ENCODE measurements at places on chromosomes 1 and 21.

DNA sequence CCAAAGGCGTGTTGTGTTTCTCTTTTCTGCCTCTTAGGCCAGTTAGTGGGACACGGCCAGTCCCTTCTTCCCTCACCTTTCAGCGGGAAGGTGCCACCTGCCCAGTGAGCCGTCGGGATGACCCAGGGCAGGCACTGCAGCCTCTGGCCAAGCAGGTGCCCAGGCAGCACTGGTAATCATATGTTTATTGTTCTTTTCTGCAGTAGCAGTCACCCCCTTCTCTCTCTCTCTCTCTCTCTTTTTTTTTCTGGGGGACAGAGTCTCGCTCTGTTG, 38.2 kb downstream of the CRYAA start:
- no peak for DNase-seq

- no peak for DNase-seq
These were observed 6.4 kb downstream of the FOXD2 start for GRCh38 chr1:47444297-47444561.

DNA sequence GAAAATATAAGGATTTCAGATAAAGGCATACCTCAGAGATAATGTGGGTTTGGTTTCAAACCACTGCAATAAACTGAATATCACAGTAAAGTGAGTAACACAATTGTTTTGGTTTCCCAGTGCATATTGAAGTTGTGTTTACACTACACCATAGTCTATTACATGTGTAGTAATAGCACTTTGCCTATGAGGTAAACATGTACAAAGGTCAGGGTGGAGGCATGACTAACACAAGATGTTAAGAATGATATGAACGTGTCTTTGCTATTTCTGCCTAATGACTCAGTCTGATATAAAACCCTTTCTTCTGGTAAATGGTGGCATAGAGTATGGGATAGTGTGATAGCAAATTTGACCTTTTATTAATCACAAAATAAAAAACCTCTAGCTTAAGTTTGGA, 621.5 kb upstream of the ADGRL2 start:
- no peak for DNase-seq

GRCh38 chr1:44049839-44050238, 18.6 kb upstream of the SLC6A9 start:
- no peak for DNase-seq

- DNase-seq: no peak
These were observed 541.1 kb upstream of the CAMK1G start for GRCh38 chr1:209042413-209042812.

DNA sequence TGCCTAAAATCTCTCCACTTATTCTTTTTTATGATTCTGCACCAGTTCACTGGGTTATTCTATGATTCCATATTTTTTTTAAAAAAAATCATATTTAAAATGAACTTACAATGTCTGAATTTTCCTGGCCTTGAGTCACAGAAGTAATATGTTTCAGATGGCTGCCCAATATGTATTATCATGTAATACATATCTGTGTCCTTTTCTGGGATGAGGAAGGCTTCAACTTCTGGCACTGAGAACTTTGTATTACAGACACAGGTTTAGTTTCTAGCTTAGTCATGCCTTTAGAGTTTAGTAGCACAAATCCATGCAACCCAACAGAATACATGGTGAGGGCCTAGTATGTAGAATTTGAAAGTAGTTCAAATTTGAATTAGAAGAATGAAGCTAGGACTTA, 7.8 kb upstream of the HSD17B7 start:
- no peak for DNase-seq

- no peak for DNase-seq
These were observed 130.7 kb upstream of the BACE2 start for GRCh38 chr21:41037212-41037611.

GRCh38 chr1:109834951-109835350, 71.2 kb upstream of the EPS8L3 start:
- DNase-seq: no peak

DNA sequence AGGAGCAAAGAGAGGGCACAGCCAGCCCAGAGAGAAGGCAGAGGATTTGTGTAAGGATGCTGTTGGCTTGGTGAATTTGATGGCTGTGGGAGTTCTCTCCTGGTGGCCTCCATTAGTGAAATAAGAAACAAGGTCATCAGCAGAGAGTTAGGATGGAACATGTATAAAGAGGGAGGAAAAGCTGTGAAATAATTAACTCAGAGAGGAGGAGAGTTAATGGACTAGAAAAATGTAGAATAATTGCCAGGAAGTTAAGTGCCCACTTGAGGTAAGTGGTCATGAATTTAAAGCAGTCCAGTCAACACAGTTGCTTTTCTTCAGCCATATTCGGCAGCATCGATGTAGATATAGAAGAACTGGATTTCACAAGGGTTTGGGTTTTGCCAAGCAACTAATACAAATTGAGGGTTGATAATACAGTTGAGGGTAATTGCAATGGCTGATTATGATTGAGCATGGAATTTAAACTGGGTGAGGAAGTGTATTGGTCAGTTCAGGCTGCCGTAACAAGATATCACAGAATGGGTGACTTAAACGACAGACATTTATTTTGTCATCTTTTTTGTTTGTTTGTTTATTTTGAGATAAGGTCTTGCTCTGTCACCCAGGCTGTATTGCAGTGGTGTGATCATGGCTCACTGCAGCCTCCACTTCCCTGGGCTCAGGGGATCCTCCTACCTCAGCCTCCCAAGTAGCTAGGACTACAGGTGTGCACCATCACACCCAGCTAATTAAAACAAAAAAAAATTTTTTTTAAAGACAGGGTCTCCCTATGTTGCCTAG, 31.7 kb upstream of the KLF17 start:
- DNase-seq: no peak
